ENCODE measurements at places on chromosomes 6 and 20.

- no peak for DNase-seq
These were observed 454 bp downstream of the L3MBTL3 start for GRCh38 chr6:130018744-130019325.

DNA sequence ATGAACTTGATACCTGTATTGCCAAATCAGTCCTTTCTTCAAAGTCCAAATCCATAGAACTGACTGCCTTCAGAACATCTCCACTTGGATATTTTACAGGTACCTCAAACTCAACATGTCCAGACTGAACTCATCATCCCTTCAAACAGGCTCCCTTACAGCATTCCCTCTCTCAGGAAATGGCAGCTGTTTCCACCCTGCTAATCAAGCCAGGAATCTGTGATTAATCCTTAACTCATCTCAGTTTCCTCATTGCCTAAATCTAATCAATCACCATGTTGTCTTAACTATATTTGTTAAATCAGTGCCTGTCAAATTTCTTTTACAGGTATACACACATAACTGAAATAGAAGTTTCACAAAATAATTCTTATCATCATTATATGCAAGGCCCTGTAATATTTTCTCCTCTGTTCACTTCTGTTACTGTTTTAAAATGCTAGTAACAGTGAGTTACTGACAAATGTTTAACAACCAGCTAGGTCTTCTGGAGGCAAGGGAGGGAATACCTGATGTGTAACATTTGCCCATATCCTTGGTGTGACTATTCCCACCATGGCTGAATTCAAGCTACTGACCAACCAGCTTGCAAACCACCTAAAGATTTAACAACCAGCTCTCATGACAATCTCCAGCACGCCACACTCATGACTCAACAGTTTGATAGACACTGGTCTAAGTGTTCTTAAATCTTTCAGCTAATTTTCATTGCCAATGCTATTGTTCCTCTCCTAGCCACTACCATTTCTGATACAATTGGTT lies 124.9 kb downstream of the ADAT2 start:
- DNase-seq = no peak

DNA sequence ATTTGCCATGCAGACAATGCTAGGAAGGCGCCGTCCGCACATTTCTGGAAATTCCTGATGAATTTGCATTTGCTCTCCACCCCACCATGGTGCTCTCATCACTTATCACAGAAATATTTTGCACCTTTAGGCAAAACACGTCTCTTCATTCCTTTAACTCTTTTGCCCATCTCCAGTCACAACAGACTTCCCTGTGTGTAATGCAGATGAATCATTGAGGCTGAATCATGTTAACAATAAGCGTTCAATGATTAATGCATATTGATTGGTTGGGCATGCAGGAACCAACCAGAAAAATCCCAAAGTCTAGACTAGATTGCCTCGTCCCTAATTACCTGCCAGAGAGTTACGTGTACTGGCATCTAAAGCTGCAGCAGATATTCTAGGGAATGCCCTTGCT lies 80.0 kb upstream of the ATXN1 start:
- no peak for DNase-seq

GRCh38 chr6:23111984-23112383 lies 542.6 kb downstream of the HDGFL1 start:
- no peak for DNase-seq

DNA sequence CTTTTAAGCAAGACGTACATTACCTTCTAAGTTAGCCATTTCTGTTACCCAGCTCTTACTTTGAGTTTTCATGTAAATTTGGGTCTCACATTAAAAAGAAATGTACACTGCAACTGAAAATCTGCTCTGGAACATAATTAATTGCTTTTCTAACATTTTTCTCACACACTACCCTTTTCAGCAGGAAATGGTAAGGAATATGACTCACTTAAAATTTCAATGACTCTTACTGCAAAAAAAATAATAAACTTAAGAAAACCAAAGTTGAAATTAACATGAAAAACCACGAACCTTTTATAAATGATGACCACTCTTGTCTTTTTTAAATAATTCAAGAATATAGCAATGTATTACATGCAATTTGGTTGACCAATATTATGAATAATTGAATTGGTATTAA lies 1.3 kb downstream of the CGA start:
- DNase-seq = no peak

DNA sequence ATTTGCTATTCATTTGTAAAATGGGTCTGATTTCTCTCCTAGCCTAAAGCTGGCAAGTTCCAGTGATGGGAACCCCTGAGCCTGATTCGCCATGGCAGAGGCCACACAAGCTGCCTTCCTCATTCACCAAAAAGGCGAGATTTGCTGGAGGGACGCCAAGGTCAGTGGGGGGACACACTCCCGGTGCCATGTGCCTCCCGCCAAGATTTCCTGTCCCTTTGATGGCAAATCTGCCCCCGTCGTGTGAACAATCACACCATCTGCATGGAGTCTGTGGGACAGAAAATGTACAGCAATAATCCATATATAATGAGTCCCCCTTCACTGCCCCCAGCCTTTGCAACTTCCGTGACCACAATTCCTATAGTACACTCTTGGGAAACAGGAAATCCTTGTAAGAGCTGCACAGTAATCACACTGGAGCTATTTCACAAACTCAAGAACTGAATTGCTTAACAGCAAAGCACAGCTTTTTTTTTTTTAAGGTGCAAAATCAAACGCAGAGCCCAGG lies 15.7 kb upstream of the IGF2R start:
- no peak for DNase-seq

DNA sequence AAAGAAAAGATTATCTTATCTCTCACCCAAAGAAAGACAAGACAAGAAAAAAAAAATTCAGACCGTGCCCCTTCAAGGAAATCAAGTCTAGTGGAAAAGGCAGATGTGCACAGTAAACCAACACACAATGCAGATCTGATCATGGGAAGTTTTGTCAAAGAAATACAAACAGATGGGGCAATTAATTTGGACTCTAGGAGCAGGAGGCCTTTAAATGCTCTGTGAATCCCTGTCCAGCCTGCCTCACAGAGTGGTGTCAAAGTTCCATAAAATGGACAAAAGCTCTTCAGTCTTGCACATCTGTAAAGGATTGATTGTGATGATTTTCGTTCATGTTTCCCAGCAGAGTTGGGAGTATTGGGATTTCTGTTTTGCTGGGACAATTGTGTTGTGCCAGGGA lies 53.1 kb upstream of the TGM3 start:
- DNase-seq = no peak

GRCh38 chr6:158502263-158502950 lies 57.5 kb upstream of the TMEM181 start:
- DNase-seq = no peak

- DNase-seq = no peak
These were observed 74.0 kb downstream of the HAO1 start for GRCh38 chr20:7866285-7866684.

DNA sequence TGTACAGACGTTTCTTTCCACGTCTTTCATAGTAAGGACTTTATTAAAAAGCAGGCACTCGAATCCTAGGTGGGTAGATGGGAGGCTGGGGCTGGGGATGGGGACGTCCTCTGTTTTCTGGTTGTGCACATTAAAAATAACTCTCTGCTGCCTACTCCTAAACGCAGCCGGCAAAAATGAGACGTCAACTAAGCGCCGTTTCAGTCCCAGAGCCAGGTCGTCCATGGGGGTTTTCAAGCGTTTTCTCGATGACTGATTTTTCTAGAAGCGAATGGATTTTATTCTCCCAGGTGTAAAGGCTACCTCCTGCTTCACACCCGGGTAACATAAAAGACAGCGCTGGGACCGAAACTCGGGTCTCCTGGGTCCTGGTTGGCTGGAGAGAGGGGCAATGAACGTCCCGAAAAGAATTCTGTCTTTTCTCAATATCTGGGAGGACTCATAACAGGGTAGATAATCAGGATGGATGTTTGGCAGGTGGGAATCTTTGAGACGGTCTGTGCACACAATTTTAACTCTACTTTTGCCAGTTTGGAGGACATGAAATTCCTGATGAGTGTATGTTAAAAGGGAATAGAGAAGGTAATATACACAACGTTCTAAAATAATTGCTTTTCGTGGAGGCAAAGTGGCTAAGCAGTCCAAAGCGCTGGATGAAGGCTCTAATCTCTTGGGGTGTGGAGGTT lies 25.2 kb downstream of the GPX6 start:
- no peak for DNase-seq

DNA sequence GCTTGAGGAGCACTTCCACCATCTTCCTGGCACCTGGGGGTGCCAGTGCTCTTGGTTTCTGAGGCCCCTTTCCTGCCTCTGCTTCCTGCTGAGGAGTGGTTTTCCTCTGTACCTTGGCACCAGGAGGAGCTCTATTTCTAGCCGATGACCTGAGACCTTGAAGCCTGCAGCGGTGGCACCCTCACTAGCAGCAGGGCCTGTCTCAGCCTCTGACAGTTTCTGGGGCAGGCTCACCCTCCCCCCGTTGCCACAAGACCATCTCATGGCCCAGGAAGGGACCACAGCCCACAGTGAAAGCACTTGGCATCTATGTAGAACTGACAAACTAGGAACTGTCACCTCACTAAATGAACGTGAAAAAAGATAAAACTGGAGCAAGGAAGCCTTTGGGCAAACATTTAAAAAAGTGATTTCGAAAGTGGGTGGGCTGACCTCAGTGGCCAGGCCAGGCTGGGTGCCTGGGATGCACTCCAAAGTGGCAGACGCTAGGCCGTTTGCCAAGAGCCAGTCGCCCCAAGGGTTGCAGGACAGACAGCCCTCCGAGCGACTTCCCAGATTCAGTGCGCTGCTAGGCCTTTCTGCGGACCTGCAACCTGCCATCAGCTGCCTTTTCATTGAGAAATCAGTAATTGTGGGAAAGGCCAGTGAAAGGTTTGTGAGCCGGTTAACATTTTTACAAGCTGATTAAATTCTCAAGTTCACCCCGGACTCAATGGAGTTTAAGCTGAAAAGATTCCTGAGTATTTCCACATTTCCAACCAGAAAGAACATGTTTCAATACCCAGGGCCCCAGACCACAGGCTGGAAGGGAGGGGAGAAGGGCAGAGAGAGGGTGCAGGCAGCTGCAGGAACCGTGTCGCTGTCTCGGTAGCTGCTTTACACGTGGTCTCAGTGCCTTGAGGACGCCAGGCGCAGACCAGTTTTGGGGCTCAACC lies 303.7 kb downstream of the ESR1 start:
- no peak for DNase-seq

GRCh38 chr6:84453499-84453898 lies 226.1 kb upstream of the CEP162 start:
- DNase-seq = no peak

GRCh38 chr6:145350928-145351327 lies 384.4 kb downstream of the EPM2A start:
- no peak for DNase-seq

GRCh38 chr6:149834513-149835481 lies 29.4 kb downstream of the LRP11 start:
- DNase-seq = no peak

DNA sequence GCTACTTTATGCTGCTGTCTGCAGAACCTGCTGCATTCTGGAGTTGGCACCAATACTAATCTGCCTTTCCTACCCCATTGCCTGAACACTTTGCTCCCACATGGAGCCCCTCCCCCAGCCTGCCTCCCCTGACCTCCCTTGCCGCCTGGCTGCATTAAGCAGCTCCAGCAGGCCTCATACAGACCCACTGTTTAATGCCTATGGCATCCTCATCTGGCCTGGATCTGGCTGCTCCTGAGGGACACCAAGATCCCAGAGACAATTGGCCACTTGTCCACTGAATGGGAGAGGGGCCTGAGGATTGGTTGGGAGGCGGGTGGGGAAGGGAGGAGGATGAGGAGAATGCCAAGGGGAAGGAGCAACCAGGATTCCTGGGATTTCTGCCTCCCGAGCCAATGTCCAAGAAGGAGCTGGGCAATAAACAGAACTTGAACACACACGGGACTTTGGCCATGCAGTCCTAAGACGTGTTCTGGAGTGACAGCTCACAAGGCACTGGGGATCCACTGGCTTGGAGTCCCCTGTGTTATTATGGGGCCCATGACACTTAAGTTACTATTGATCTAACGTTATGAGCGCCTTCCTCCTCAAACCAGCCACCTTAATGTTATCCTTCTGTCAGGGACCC lies 10.4 kb upstream of the KCNK5 start:
- DNase-seq = no peak

GRCh38 chr20:25054096-25054820 lies 3.7 kb downstream of the ACSS1 start:
- no peak for DNase-seq

GRCh38 chr20:53845980-53846379 lies 224.4 kb downstream of the BCAS1 start:
- DNase-seq = no peak

DNA sequence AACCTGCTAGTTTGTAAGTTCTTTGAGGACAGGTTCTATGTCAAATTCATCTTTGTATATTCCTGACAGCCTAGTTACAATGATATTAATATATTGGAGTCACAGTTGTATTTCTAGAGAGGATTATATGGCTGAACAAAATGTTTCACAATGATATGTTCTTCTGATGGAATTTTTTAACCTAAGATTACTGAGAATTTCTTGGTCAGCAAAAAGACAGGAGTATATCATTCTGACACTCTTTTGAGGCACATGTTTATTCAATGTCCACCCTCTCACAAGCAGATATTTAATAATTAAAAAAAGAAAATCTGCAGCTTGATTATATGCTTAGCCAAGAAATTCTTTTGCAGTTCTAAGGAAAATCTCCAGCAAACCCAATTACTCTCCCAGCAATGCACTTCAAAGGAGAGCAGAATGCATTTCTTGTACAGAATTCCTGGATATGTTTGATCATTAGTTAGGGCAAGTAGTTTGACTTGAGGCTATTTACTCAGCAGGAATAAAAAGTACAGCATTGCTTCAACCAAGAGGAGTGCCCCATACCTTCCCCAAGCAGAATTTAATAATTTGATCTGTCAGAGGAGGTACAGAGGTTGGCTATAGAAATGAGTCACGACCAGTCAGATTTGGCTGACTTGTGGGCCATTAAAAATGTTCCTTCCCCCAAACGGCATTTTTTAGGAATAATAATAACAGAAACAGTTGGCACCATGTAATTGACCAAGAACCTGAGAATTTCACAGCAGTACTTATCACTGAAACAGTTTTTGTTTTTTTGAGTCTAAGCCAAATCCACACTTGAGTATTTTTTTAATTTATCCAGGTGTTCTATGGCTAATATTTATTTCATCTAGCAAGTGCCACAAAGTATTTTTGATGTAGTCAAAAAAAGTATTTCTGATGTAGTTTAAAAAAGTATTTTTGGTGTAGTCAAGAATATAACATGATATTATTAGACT lies 508.1 kb upstream of the FLRT3 start:
- no peak for DNase-seq

DNA sequence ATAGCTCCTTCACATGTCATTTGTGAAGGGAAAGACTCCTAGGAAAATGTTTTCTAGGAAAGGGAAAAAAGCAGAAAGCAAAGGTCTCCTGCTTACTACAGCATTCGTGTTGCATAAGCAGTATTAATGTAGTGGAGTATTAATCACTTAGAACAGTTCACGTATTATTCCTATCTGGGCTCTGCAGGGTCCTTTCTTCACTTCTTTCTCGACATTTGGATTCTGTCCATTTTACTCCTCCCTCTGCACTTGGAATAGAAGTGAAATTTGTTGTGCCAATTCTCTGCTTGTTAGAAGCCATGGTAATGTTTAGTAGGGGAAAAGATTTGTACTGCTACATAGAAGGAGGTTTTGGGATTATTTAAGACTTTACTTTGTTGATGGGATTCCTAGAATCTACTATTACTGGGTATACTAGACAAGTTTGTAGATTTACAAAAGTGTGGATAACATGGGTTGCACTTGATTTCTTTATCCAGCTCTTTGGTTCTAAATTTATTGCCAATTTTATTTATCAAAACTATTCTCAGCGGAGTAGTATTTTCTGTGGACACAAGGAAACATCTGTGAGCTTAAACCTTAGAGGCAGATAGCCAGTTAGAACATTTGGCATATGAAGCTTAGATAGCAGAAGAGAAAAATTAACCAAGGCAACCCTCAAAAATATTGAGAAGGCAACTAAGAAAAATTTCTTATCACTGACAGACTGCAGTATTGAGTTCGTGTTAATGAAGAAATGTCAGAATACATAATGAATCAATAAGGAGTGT lies 108.4 kb upstream of the ESR1 start:
- no peak for DNase-seq

Measured in NCI-H1436 treated with DMSO at 0.1 percent for 48 hours (cell line).